ENCODE measurements at places on chromosomes 7 and 10. TPM values are rescaled to one million over a fixed set of nuclear protein-coding genes. Genes with fewer than 3 reads are reported as not detected.

- DNase-seq: no peak
Measured at GRCh38 chr10:122767621-122768388, 68.2 kb upstream of the C10orf120 start.

GRCh38 chr7:156034397-156034796 lies 222.1 kb upstream of the SHH start:
- no peak for DNase-seq

DNA sequence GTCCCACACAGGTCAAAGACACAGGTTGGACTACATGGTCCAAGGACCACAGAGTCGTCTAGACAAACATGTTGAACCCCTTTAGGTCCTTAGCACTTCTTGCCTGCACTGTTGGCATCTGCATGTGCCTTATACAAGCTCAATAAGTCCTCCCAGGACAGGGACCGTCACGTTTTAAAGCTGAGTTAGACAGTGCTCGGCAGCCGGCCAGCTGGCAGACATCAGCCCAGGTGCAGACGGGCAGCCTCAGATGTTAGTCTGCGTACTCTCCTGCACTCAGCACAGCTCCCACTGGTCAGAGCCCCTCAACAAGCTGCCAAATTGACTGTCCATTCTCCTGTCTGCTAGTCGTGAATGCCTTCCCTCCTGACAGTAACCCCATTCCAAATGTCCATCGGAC lies 34.9 kb downstream of the PARP12 start:
- no peak for DNase-seq

DNA sequence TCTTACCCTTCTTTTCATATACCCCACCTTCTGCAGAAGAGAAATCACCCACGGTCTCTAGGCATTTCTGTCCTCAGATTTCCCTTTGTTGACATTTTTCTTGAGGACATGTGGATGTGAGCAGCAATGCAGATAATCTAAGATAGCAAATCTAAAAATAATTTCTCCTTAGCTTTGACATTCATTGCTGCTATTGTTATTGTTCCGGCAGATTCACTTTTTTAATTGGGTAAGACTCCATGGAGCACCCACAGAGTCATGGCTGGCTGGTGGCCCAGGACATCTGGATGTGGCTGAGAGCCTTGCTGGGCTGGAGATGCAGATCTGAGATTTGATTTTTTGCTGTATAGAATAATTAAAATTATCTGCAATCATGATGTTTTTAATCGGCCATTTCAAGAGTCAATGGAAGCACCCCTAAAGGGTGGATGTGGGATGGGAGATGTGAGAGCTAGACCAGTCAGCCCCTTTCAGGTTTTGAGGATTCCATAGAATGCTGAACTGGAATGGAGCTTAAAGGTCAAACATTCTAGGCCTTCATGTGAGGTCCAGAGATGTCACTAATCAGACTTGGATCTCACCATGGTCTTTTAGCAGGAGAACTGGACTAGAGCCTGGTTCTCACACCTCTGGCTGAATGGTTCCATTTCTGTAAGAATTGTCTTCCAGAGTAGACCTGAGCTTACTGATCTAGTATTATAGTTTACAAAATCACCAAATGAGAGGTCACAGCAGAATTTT lies 37.5 kb downstream of the TAS2R41 start:
- no peak for DNase-seq

- no peak for DNase-seq
Measured at GRCh38 chr7:117427258-117427701, at the start of gene ASZ1. TSS of gene ASZ1 (minus strand) at chr7:117427493. CDS start at chr7:117427460, 33 bp downstream.

- DNase-seq: no peak
Measured at GRCh38 chr7:38702002-38702535, 70.9 kb upstream of the AMPH start.

DNA sequence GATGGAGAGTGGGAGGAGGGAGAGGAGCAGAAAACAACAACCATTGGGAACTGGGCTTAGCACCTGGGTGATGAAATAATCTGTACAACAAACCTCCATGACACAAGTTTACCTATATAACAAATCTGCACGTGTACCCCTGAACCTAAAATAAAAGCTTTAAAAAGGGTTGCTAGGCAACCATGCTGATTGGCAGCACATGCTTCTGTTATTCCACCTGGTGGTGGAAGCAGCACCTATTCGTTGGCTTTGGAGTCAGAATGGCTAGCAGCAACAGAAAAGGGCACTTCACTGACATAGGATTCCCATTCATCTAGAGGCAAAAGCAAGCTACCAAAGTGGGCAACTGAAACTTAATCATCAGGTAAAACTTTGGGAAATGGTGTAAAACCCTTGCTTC lies 57.1 kb downstream of the RELN start:
- no peak for DNase-seq

- DNase-seq: no peak
Measured at GRCh38 chr7:18117482-18117881, 89.8 kb upstream of the PRPS1L1 start.

GRCh38 chr10:7319632-7320031 lies 91.2 kb downstream of the SFMBT2 start:
- no peak for DNase-seq

GRCh38 chr10:70130878-70131559 lies 1.6 kb downstream of the AIFM2 start:
- no peak for DNase-seq

DNA sequence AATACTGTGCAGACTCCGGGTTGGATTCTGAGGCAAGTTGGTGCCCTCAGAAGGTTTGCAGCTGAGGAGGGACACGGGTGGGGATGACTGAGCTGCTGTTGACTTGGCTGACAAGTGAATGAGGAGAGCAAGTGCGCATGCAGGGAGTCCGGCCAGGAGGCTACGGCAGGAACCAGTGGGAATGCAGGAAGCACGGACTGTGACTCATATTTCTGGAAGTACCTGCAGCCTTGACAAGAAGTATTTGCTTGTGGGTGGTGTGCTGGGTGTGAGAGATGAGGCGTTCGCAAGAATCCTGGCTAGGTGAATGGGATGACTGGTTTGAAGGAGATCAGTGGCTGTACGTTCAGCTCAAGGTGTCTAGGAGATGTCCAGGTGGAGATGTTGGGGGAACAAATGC lies 30.8 kb upstream of the FXYD4 start:
- no peak for DNase-seq

- DNase-seq: no peak
Measured at GRCh38 chr7:135251496-135252391, 18.1 kb downstream of the STRA8 start.

DNA sequence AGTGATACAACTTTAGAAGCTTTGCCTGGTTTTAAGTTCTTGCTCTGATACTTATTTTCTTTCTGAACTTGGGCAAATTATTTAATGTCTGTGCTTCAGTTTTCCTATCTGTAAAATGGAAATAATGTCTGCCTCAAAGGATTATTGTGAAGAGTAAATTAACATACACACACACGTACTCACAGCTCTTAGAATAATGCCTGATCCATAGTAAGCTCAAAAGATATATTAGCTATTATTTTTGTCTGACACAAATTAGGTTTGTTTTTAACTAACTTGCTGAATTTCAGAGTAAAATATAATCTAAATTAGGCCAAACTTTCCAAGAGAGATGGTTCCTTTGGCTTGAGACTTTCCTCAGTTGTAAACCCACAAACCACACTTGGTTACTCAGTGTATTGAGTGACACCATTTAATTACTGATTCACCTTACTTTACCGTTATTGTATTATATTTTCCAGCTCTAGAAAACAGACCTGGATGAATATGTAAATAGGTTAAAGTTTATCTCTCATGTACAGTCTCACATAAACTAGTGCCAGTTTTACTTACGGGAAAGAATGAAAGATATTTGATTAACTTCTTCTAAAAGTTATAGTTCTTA lies 50.4 kb downstream of the VTI1A start:
- no peak for DNase-seq

GRCh38 chr7:111990643-111991042 lies 215.6 kb downstream of the DOCK4 start:
- DNase-seq: no peak

GRCh38 chr7:131873581-131873980 lies 317.2 kb upstream of the PODXL start:
- no peak for DNase-seq

DNA sequence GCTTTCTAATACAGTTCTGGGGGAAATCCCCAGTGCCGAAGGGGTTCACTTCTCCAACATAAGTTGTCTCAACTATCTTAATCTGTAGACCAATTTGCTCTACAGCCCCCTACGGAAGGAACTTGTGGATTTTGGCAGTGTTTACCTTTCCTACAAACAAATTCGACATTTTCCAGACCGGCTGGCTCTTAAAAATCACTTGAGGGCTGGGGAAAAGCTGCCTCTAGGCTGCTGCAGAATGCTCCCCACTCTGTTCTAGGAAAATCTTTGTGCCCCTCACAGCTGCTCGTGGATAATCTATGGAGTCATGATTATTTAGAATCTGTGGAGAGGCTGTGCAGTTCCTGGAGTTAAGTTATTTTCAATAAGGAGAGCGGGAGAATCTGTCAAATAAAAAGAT lies 474.6 kb upstream of the FZD8 start:
- DNase-seq: no peak

DNA sequence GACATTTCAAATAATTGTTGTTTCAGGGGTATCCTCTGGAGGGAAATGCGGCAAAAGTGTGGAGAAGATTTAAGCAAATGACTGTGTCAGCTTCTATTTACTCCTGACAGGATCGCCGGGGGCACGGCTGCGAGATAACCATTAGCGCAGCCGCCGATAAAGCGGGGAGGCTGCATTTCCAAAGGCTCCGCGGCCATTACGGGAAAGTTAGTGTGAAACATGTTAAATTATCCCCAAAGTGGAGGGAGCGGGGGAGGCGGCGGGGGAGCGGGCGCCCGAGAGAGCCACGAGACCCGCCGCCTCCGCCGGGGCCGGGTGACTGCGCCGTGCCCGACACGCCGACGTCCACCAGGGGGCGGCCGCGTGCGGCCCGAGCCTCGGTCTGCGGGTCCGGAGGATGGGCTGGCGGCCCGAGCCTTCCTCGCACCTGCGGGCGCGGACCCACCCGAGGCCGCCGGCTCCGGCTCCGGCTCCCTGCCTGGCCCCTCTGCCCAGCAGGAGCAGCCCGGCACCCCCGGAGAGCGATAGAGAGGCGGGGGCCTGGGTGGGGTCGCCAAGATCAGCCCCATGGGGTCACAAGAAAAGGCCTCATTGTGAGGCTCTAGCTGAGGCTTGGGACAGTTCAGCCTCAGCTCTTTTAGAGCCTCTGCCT lies 74.4 kb upstream of the PAX2 start:
- no peak for DNase-seq

DNA sequence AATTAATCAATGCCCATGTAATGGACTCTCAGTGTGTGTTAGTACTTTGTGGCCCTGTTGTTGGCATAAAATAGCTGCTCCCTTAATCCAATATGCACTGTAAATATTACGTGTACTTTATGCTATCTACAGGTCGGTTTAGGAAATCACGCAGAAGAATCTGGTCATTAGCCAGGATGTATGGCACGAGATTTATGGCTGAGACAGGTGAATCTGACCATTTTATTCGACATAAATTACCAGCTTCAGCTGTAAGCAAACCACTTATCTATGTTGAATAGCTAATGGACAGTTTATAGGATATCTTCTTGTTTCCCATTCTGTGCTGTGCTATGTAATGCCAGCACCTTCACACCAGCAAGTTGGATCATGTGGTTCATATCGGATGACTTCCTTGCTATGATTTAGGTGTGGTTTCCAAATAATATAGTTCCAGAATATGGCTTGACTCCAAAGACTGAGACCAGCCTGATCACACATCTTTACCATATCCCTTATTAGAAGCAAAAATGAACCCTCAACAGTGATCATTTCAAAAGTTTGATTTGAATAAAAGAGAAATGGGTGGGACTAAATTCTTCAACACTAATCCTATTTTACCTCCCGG lies 301.4 kb downstream of the AHR start:
- no peak for DNase-seq

The CACNB2 gene
- total RNA-seq: 13.3 TPM

The TIMM23B gene
- 10.7 TPM for total RNA-seq

The SPDYE1 gene
- total RNA-seq: not detected

The ITGB8 gene
- total RNA-seq: 8.9 TPM

The MKRN1 gene
- total RNA-seq: 192 TPM

The PIP gene
- total RNA-seq: not detected

The MMRN2 gene
- 7.8 TPM for total RNA-seq

The RNF148 gene
- total RNA-seq: 1.0 TPM

The TCTN3 gene
- 26.6 TPM for total RNA-seq
